ENCODE measurements at places on chromosomes 4 and X. TPM values are rescaled to one million over a fixed set of nuclear protein-coding genes. Genes with fewer than 3 reads are reported as not detected.

RHOXF1 gene
- not detected for polyA plus RNA-seq

PDGFRA gene
- 4.7 TPM for polyA plus RNA-seq

AKAP4 gene
- not detected for polyA plus RNA-seq

SSX2 gene
- polyA plus RNA-seq = not detected

PARM1 gene
- 11.2 TPM for polyA plus RNA-seq

XPNPEP2 gene
- polyA plus RNA-seq = not detected

PAGE1 gene
- polyA plus RNA-seq = not detected

SSX1 gene
- not detected for polyA plus RNA-seq

RPL9 gene
- 3,267 TPM for polyA plus RNA-seq

ABCG2 gene
- 12.6 TPM for polyA plus RNA-seq

TMEM128 gene
- polyA plus RNA-seq = 23.0 TPM

HSFX2 gene
- 1.9 TPM for polyA plus RNA-seq

AFF2 gene
- polyA plus RNA-seq = 0.42 TPM

STK32B gene
- 18.0 TPM for polyA plus RNA-seq
